ENCODE measurements at places on chromosomes 12 and 14.

DNA sequence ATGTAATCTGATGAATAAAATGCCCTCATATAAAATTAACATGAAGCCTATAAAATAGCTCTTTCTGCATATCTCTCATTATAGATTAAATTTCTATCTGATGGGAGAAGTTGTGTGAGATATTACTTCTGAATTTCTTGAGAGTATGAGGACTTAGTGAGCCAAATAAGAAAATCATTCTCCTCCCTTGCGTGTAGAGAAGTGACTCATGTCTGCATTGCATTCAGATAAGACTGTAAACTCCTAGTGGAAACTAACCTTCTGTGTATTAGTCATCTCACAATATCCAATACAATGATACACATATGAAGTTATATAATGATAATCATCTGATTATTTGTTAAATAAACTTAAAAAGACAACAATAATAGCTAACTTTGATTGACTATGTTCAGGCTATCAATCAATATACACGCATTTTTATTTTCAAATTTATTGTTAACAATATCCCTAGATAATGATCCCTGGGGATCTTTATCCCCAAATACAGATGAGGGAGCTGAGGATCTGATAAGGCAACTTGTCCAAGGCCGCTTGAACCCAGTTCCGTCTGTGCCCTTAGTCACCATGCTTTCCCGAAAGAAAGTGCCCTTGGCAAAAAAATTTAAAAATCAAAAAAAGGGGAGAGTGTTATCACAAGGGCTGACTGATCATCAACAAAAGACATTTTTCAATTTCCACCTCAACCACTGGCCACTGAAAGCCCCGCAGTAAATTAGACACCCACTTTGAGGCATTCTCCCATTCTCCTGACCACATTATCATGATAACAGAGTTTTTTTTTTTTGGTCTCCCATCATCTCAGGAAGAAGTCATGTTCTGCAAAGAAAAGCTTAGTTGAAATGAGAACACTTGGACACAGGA, 189.2 kb upstream of the RASSF8 start:
- no peak for DNase-seq

DNA sequence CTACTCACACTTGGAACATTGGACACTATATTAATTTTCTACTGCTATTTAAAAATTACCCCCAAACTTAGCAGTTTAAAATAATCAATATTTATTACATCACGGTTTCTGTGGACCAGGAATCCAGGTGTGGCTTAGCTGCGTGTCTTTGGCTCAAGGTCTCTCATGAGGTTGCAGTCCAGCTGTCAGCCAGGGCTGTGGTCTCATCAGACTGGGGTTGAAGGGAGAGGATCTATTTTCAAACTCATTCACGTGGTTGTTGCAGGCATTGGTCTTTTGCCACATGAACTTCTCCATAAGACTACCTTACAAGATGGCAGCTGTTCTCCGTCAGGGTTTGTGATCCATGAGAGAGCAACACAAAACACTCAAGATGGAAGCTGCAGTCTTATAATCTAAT, 343.0 kb downstream of the BCAT1 start:
- DNase-seq = no peak

GRCh38 chr14:61346793-61347192, 25.4 kb downstream of the PRKCH start:
- no peak for DNase-seq

DNA sequence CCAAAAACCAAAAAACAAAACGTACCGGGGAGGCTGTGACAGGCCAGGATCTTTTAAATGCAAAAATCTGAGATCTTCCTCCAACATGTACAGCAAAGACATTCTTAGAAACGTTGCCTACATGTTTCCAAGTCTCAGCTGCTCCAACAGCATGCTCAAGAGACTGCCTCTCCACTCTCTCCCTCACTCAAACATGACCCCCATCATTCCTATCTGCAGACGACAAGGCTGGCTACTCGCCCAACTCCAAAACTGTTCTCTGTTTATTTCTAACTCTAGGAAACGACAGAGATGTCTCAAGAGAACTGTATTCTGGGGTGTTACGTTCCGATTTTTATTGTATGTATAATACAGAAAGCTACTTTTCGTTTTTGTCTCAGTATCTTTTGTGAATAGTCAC, 57.5 kb upstream of the TMCC3 start:
- DNase-seq = no peak

- DNase-seq = no peak
Measured at GRCh38 chr14:77131206-77131605, 10.4 kb downstream of the ZDHHC22 start.

DNA sequence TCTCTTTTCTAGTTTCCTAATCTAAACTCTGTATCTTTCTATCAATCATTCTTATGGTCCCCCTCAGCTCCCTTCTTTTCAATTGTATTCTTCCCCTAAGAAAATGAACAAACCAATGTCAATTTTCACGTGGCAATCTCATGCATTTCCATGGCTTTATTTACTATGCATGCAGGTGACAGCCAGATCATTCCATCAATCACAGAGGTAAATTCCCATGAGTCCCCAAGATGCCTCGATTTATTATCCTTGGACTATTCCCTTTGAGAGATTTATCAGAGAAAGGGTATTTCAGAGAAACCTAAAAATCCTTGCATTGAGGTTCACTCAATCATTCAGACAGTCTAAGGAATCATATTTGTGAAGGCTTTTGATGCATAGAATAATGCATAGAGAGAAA, 301.2 kb downstream of the DIO2 start:
- DNase-seq = no peak

- no peak for DNase-seq
Measured at GRCh38 chr14:100882026-100882967, 21.2 kb downstream of the RTL1 start.

DNA sequence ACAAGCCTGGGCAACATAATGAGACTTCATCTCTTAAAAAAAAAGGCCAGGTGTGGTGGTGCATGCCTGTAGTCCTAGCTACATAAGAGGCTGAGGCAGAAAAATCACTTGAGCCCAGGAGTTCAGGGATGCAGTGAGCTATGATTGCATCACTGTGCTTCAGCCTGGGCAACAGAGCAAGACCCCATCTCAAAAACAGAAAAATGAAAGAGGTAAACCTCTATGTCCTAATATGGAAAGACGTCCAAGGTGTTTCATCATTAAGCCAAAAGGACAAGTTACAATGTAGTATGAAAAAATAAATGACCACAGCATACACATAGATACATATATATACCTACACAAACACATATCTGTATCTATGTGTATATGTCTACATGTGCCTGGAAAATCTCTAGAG, 15.4 kb downstream of the SPTB start:
- DNase-seq = no peak

GRCh38 chr14:84432676-84433075, 1097.3 kb upstream of the FLRT2 start:
- DNase-seq = no peak

- no peak for DNase-seq
Measured at GRCh38 chr12:45988264-45988663, 2.1 kb downstream of the SCAF11 start.

GRCh38 chr12:100715976-100716944, 78.3 kb upstream of the ANO4 start:
- DNase-seq = no peak

GRCh38 chr12:108310489-108310888, 28.6 kb downstream of the CMKLR1 start:
- DNase-seq = no peak

GRCh38 chr12:116594325-116595038, 35.3 kb downstream of the MAP1LC3B2 start:
- DNase-seq = no peak

GRCh38 chr14:71248194-71248593, 340.9 kb downstream of the PCNX1 start:
- DNase-seq = no peak

- DNase-seq = no peak
Measured at GRCh38 chr12:65607401-65607841, 216.9 kb upstream of the HMGA2 start.

DNA sequence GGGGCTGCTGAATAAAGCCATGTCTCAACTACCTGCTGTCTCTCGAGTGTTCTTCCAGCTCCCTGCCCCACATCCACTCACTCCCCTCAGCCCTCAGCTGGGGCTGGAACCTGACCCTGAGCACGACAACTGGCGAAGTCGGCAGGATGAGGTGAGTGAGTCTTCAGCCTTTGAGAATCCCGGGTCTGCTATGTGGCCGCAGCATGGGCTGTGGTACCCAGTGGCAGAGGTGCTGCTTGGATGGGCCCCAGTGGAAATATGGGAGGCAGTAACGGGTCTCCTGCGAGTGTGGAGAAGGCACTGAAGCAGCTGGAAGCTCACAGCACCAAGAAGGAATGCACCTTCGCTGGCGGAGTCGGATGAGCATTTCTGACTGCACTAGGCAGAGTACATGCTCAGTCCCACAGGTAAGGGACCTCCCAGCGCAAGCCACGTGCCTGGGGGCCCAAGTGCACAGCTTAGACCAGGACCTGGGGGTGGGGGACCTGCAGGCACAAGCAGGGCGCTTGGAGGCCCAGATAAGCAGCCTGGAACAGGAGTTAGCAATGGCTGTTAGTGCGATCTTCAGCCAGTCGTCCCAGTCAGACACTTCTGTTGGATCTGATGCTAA, 95.5 kb upstream of the TMPO start:
- no peak for DNase-seq

GRCh38 chr14:54106661-54107377, 150.2 kb upstream of the BMP4 start:
- no peak for DNase-seq

DNA sequence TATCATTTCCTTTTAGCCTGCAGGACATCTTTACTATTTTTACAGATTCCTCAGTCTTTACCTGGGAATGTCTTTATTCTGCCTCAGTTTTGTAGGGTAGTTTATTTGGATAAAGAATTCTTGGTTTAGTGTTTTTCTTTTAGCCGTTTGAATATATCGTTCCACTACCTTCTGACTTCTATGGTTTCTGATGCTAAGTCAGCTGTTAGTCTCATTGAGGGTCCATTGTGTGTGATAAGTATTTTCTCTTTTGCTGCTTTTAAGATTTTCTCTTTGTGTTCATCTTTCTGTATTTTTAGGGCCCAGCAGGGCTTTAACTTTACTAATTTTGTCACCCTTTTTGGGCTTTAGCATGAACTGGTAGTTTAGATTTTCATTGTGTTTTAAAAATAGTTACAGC, 113.5 kb downstream of the MNAT1 start:
- DNase-seq = no peak

DNA sequence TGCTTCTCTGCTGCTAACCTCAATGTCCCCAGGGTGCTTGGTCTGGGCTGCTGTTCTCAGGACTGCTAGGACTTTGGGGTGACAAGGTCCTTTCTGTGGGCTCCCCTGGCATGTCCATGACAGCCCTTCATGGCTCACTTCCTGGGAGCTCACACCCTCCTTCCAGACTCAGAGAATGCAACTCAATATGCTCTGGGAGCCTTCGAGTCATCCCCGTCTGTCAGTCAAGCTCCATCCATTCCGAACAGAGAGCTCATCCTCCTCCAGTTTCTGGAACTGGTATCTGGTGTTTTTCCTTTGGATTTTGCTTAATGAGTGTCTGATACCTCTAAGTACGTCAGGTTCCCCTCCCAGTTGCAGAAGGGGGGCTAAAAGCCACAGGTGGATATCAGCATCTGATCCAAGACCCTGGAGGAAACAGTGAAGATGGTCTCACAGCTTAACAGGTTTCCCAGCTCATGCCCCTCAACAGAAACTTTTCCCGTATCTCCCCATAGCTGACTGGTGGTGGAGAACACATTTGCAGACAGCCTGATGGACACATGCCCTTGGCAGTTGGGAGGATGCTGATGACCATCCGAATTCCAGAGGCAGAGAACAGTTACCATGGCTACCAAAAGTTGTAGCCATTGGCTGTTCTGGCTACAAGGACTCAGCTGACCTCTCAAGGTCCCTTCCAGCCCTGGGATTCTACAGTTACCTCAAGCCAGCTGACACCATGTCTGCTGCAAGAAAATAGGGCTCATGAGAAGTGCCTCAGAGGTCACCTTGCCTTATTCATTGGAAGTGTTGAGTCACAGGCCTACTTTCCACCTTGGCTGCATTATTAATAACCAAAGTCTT, 9.5 kb upstream of the RAB35 start:
- DNase-seq = no peak

GRCh38 chr14:91570021-91570420, 59.9 kb upstream of the PPP4R3A start:
- DNase-seq = no peak

- no peak for DNase-seq
Measured at GRCh38 chr14:35159742-35160409, 37.5 kb downstream of the PRORP start.

- DNase-seq = no peak
Measured at GRCh38 chr12:40351976-40352375, 127.2 kb downstream of the LRRK2 start.

- DNase-seq = no peak
Measured at GRCh38 chr14:64878837-64879634, 671 bp downstream of the SPTB start.

DNA sequence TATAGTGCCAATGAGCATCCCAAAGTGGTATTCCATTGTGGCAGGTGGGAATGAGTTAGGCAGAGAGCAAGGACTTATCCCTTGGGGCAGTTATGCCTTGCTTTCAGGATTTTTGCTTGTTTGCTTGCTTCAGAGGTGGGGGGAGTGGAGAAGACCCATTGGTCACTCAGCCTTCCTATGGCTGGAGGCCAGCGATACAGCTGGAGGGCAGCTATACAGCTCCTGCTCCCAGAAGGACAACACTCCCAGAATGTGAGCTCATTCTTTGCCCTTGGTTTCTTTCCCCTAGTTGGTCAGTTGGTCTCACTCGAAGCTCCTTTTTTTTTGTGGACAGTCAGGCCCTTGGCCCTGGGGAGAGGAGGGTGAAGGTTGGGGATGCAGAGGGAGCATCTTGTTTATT, 14.5 kb downstream of the KRT83 start:
- DNase-seq = no peak

DNA sequence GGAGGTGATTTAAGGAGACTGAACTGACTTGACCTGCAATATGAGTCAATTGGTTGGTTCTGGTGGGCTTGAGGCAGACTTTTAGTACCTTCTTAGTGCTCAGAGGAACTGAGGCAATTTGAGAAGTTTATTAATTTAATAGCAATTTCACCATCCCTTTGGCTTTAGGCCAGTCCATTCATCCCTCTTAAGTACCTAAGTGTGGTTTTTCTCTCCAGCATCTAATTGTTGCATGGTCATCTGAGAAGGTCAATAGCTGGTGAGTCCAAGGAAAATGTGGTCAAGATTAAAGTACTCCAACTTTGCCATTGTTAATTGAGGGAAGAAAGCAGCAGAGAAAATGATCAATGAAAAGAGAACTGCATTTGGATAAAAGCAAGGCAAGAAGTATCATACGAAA, 115.4 kb upstream of the DYRK2 start:
- DNase-seq = no peak

DNA sequence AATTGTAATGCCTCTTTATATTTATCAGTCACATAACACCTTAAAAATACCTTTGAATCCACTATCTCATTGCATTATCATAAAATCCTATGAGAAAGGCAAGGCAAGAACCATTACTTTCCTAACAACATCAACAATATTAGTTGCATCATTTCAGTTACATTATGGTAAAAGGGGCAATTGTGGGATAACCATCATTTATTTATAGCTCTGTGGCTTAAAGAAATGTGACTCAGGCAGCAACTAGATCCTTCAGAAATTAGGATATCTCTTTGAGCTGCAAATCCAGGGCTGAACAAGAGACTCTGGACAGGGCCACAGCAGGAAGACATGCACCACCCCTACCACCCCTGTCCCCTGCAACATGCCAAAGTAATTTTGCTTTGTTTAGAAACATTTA, 36.4 kb downstream of the EPS8 start:
- no peak for DNase-seq

GRCh38 chr14:21275261-21275858, 4.5 kb upstream of the RPGRIP1 start:
- no peak for DNase-seq
